Neural cell (in vitro differentiated cells): ENCODE measurements at places on chromosomes 3 and 15. TPM values are rescaled to one million over a fixed set of nuclear protein-coding genes. Genes with fewer than 3 reads are reported as not detected.

Gene PPCDC
- 9.0 and 13.6 TPM in 2 replicates for polyA plus RNA-seq

Gene TMC3
- polyA plus RNA-seq = not detected in 2 replicates

Gene PATL2
- not detected in 2 replicates for polyA plus RNA-seq

Gene SLC12A1
- polyA plus RNA-seq = 0.54 and 0.67 TPM in 2 replicates

Gene APBA2
- polyA plus RNA-seq = 134 and 159 TPM in 2 replicates

Gene GPR27
- polyA plus RNA-seq = 67.8 and 69.4 TPM in 2 replicates

Gene RETNLB
- not detected in 2 replicates for polyA plus RNA-seq

Gene IL1RAP
- 24.6 and 25.4 TPM in 2 replicates for polyA plus RNA-seq

Gene MFGE8
- polyA plus RNA-seq = 1.1 and 4.1 TPM in 2 replicates
